ENCODE measurements at places on chromosomes 6 and 20.

- no peak for DNase-seq
Measured at GRCh38 chr20:10022625-10023024, 12.2 kb upstream of the ANKEF1 start.

GRCh38 chr6:158029668-158030230 is 48.1 kb downstream of the SYNJ2 start:
- DNase-seq: no peak

GRCh38 chr6:148192310-148192709 is 150.3 kb upstream of the SASH1 start:
- no peak for DNase-seq

DNA sequence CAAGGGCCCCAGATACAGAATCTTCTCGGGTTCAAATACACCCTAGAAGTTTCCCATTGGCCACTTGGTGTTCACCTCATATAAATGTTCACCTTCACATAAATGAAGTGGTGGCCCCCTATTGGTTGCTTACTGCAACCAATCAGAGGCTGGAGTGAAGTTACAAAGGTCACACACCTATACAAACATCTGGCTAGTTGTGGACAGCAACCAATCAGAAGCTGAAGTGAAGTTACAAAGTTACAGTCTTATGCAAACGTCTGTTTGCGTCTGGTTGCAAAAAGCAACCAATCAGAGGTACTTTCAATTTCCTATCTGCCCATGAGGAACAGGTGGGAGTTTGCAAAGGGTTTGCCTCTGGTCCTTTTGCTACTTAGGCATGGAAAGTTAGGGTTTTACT is 206.5 kb upstream of the BMP2 start:
- DNase-seq: no peak

DNA sequence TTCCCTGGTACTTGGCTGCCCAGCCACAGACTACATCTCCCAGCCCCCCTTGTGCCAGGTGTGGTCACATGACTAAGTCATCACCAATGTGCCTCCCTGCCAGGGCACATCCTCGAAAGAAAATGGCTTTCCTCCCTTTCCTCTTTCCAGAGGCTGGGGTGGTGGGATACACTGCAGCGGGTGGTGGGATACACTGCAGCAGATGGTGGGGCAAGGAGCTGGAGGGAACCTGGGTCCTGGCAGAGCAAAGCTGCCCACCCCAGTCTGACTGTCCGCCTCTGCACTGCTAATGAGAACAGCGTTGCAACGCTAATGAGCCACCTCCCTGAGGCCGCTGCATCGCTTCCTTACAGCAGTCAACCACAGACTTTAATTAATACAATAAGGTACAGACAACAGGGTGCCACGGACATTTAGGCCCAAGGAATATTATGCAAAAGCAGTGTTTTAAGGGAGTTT is 125.3 kb downstream of the PREX1 start:
- DNase-seq: no peak

All from NCI-H2081 treated with DMSO at 0.1 percent for 48 hours (cell line).